Fibroblast of skin of left biceps (primary cell): ENCODE measurements at places on chromosomes 16 and 17.

DNA sequence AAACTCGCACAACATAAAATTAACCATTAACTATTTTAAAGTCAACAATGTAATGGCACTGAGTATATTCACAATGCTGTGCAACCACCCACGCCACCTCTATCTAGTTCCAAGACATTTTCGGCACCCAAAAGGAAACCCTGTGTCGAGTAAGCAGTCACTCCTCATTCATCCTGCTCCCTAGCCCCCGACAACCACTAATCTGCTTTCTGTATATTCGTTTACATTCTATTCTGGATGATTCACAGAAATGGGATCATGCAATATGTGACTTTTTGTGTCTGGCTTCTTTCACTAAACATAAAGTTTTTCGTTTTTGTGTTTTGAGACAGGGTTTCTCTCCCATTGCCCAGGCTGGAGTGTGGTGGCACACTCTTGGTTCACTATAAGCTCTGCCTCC is 42.2 kb upstream of the HAPSTR1 start:
- peak; percentile 69 for DNase-seq

DNA sequence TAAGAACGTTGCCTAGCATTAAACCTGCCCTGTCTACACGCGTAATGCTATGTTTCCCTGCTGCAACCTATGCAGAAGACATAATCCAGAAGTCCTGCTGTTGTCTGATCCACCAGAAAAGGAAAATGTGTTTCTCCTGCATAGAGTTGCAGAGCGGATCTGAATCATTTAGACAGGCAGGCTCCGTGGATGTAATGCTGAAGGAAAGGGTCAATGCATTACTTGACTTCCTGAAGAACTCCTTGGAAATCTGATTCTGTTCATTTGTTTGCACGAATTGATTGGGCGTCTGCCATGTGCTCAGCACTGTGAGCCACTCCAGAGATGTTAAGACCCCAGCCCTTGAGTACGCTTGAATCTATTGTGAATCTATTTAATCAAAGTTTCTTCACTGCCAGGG is 83.4 kb downstream of the FOXL1 start:
- DNase-seq = no peak

- no peak for DNase-seq
Measured at GRCh38 chr17:30586818-30587595, 109.8 kb downstream of the GOSR1 start.

GRCh38 chr16:60073376-60073775 is 1339.3 kb upstream of the GOT2 start:
- DNase-seq = no peak

GRCh38 chr17:44844390-44844830 is 3.3 kb upstream of the HIGD1B start:
- no peak for DNase-seq

DNA sequence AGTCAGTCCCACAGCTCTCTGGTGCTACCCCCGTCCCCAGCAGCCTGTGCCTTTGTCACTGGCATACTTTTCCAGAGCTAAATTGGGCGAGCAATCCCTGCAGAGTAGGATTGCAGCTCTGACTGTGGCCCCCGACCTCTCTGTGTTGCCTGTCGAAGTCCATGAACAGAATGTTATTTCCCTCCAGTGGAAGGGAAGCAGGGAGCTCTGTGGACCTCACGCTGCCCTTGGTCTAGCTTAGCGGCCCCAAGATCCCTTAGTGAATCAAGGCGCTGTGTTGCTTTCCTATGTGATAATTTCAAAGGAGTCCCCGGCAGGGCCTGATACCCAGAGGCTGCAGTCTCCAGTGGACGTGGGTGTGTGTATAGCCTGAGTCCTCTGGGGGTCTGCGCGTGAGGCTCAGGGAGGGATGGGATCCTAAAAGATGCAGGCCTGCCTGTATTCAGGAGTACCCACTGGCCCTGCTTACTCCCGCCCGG is 15.5 kb upstream of the CD300A start:
- no peak for DNase-seq

DNA sequence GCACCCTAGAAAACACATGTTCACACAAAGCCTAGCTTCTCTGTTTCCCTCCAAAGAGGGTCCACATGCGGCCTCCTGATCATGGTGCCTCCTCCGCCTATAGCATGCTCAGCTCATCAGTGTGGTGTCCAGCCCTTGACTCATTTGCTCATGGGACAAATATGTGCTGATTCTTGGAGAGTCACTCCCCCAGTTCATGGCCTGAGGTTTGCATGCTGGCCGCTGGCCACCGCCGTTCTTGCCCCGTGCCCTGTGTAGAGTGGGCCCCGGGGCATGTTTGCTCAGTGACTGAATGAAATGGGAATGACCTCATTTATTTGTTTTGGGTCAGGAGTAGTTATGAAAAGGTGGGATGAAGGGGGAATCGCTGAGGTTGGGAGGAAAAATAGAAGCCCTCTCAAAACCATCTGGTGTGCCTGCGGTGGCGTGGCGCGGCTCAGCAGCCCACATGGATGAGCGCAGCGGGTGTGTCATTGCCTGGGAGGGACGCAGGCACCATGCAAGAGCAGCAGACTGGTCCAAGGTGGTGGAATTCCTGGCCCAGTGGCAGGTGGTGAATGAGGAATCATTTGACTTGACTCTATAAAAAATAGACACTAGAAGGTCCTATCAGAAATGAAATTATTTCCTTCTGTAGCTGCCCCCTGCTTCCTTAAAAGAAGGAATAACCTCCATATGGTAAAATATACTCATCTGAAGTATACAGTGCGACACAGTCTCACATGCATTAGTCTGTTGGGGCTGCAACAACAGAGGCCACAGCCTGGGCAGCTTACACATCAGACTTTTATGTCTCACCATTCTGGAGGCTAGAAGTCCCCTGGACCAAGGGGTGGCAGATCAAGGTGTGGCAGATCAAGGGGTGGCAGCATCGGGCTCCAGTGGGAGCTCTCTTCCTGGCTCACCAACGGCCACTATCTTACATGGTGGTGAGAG is 31.7 kb downstream of the CRISPLD2 start:
- no peak for DNase-seq

GRCh38 chr17:66778531-66779236 is 56.2 kb upstream of the CACNG5 start:
- no peak for DNase-seq

DNA sequence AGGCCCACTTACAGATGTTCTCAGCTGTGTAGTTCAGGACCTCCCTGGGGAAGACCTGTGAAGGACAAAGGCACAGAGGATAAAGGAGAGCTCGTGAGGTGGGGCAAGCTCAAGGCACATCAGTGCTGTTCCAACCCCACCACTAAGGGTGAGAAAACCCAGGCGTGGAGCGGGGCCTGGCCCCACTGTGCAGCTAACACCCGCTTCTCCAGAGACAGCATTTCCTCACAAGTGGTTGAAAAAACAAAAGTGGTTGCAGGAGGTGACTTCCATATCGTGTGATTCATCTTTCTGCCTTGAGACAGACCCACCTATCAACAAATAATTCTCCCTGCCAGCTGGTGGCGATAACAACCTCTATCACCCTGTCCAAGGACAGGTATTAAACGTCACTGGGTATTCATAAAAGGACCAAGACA is 30.0 kb downstream of the SNN start:
- no peak for DNase-seq

DNA sequence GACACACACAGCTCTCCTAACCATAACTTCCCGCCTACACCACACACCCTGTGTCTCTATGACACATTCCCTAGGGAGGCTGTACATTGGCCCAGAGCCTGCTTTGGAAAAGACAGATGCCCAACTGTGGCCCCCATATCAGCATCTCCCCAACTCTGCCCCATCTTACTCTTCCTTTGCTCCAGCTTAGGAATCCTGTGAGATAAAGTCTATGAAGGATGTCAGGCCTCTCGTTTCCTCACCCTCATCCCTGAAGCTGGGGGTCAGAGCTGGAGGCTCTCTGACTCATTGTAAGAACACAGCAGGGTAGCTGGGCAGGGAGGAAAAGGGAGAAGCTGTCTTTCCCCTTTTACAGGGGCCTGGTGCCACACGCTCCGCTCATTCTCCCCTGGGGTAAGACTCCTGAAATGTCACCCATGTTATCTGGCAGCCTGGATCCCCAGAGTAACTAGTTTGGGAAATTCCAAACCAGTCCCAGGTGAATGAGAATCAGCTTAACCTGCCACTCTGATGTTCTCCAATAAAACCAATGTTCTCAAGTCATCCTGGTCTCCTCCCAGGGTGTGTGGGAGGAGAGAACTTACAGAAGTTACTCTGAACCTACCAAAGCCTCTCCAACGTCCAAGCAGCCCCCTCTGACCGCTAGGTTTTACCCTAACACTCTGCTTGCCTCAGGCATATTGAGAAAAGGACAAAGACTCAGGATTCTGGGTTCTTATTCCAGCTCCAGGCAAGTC is 2.8 kb downstream of the RAPGEFL1 start:
- peak; percentile 13 for DNase-seq

DNA sequence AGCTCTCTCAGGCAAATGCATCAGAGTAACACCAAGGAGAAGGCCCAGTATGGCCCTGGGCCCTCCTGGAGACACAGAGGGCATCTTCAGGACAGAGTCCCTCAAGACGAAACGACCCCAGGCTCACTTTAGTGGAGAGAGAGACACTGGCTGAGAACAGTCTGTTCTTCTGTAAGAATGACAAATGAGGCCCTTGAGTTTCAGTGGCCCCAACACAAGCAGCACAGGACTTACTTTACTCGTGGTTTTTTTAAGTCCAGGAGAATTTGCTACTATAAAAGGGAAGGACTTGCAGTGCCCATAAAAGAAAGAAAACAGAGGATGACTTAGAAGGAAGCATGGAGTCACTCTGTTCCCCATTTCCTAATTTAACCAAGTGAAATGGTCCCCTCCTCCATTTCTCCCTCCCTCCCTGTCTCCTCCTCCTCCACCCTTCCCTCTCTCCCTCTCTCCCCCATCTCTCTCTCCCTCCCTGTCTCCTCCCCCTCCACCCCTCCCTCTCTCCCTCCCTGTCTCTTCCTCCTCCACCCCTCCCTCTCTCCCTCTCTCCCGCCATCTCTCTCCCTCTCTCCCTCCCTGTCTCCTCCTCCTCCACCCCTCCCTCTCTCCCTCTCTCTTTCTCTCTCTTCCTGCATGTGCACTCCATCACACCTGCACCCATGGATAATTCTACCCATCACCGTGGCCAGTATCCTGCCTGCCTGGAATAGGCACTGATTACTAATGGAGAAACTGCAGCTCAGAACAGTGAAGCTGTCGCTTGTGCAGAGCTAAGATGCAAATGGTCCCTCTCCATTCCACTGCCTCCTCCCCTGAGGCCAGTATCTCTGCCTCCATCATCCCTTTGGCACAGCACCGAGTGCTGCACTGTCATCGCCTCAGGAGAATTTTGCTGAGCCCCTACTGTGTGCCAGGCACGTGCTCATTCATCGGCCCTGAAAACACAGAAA is 47.3 kb upstream of the RBFOX3 start:
- DNase-seq = no peak

DNA sequence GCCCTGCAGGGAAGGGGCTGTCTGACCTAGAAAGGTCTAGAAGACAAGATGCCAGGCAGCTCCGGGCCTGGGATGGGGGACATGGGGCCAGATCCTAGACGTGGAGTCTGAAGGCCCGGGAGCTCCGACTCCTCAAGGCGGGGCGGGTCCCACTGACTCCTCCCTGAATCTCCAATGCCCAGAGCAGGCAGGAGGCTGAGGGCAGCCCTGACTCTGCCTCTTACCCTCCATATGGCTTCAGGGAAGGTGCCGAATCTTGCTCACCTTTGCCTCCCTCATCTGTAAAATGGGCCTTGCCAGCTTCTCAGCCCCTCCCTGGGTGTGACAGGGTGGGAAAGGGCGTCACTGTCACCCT is 14.8 kb downstream of the VASN start:
- no peak for DNase-seq

DNA sequence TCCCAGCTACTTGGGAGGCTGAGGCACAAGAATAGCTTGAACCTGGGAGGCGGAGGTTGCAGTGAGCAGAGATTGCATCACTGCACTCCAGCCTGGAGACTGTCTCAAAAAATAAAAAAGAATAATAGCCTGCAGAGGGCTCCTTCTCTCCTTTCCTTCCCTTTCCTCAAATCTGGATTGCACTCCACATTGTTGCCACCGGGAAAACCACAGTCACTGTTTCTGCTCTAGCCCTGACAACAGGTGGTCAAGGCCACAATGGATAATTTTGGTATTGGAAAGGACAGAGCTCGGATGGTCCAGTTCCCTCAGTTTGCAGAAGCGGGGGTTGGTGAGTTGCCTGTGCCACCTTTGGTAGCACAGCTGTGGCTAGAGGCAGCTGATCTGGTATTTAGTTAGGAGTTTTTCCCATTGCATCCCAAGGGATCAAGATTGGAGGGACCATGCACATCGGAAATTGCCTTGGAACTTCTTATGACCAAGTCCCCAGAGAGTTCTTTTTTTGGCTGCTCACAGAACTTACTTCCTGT is 44.7 kb upstream of the PRSS54 start:
- DNase-seq = no peak

DNA sequence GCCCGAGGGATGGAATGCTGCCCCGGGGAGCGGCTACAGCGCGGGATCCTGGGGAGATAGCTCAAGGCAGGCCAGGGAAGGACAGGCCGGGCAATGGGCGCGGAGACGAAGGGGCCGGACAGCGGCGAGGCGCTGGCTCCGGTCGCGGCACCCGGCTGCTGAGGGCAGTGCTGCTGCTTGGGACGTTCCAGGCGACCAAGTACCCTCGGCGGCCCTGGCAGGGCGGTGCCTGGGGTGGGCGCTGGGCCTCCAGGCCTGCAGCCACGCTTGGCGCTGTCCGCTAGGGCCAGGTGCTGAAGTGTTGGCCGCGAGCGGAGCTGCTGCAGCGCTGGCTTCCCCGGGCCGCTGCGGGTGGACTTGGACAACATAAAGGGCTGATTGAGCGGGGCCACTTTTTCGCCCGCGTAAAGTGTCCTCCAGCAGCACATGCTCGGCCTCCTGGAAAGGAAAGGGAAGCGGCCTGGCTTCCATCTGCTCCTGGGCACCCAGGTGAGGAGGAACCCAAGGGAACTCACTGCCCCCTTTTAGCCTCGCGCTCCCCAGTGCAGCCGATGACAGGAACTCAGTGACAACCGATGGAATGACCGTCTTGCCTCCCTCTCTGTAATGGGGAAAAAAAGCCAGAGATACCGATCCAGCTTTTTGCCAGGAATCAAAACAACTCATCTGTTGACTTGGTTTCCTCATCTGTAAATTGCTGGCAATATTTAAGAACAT is 23.7 kb downstream of the CLEC3A start:
- DNase-seq = peak; percentile 6

DNA sequence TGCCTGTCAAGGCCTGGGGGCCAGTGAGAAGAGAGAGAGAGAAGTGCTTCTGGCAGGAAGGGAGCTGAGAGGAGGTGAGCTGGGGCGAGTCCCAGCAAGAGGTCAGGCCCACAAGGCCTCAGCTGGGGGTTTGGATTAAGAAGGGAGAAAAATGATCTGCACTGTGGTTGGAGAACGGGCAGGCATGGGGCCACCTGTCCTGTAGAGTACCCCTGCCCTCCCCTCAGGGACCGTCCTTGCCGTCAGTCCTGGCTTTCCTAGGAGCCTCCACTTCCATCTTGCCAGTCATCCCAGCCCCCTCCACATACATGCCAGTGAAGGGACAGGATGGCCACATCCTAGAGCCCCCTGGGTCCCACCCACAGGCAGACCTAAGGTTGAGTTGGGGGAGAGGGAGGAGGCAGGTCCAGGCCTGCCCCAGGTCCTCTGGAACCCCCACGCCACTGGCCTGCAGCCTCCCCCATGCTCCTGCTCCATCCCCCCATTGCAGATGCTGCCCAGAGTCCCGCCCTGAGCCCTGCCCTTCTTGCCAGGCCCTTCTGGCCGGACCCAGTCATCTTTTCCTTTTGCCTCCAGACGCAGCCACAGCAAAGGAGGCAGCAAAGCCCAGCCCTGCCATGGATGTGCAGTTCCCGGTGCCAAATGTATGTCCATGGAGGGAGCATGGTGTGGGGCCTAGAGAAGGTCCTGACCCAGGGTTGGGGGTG is 18.9 kb downstream of the KATNB1 start:
- DNase-seq = no peak
